Glutamatergic neuron (in vitro differentiated cells): ENCODE measurements at places on chromosomes 7 and 10.

- DNase-seq = no peak
Measured at GRCh38 chr7:119974972-119975371, 298.0 kb upstream of the KCND2 start.

- DNase-seq = no peak
Measured at GRCh38 chr10:12962556-12962955, 39.0 kb downstream of the CCDC3 start.

DNA sequence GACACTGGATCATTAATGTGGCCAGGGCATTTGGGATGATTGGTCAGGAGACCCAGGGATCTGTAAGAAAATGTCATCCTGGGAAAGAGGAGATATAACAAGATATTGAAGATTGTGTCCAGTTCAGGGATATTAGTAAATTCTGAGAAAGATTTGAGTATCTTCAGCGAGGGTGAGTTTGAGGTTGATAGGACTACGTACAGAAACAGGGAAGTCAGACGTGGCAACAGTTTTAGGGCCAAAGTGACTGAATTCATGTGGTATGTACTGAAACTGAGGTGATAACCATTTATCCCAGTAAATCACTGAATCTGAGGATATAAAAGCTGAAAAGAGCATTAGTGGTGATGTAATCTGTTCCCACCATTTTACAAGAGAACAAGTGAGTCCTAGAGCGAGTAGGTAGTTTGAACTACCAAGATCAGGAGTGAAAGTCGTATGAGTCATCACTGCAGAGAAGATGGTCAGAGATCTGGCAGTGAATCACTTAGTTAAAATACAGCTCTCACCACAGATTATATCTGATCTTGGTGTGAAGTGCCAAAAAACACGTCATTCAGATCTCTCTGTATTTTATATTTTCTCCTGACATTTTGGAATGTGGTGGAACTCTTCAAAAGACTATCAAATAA lies 220.5 kb downstream of the CDK14 start:
- no peak for DNase-seq

DNA sequence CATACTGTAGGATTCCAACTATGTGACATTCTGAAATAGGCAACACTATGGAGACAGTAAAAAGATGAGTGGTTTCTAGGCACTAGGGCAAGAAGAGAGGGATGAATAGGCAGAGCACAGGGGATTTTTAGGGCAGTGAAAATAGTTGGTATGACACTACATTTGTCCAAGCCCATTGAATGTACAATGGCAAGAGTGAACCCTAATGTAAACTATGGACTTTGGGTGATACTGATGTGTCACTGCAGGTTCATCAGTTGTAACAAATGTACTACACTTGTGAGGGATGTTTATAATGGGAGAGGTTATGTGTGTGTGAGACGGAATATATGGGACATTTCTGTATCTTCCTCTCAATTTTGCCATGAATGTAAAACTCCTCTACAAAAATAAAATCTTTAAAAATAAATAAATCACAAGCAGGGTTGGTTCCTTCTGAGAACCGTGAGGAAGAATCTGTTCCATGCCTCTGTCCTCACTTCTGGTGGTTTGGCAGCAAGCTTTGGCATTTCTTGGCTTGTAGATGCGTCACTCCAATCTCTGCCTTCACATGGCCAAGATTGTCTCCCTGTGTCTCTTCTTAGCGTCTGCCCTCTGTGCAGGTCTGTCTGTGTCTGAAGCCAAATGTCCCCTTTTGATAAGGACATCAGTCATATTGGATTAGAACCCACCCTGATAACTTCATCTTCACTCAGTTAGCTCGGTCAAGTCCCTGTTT lies 83.1 kb upstream of the AGBL3 start:
- DNase-seq = no peak

DNA sequence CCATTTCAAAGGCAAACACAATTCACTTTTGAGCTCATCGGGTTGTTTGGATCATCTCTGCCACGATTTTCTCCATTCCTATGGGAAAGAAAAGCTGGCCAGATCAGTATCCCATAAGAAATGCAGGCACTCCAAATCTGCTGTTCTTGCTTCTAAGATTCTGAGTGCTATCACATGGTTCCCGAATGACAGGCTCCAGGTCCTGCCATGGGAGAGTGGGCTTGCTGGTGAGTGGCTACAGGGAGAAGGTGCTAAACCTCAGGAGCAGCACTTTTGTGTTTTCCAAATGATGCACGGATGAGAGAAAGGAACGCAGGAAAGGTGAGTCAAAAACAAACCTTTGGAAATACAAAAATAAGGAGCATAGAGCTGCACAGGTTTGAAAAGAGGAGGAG lies 32.1 kb downstream of the MTURN start:
- DNase-seq = no peak

DNA sequence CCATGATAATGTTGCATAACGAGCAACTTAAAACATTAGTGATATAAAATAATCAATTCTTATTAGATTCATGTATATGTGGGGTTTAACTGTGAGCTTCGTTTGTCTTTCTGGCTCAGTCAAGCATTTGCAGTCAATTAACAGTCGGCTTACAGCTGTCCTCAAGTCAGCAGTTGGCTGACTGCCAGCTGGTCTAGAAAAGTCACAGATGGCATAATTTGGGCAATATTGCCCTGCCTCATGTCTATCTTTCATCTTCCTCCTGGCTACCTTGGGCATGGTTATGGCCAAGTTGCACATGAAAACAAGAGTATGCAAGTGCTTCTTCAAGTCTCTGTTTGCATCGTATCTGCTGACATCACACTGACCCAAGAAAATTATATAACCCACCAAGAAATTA lies 186.1 kb upstream of the ZWINT start:
- peak; percentile 28 for DNase-seq

DNA sequence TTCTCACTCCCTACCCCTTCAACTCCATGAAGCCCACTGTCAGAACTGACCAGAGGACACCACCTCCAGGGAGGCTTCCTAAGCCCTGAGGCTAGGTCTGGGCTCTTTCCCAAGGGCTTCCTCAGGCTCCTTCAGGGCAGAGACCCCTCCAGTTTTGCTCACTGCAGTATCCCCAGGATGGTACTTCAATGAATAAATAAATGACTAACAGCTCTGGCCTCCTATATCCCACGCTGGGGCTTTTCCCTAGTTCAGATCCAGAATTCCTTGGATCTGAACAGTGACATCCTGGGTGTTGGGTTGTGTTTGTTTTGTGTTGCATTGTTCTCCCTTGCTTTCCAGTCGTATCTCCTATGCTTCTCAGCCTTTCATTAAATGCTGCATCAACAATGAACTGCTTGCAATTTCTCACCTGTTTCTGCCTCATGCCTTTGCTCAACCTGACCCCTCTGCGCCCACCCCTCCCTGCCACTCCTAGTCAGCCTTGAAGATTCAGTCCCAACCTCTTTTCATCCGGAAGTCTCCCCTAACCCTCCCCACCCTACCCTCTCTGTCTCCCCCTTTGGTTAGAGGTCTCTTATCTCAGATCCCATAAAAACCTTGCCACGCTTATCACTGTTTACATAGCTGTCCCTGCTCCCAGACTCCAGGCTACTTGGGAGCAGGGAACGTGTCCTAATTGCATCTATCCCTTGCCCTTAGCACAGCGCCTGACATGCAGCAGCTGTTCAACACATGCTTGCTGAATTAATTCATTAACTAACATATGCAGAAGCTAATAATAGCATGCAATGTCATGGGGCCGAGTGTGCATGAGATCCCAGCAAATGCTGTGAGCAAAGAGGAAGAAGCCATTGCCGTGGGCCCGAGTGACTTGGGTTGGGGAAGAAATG lies 41.7 kb downstream of the PPP1R3C start:
- peak; percentile 46 for DNase-seq

GRCh38 chr7:121081327-121081936 lies 92.9 kb downstream of the CPED1 start:
- no peak for DNase-seq

DNA sequence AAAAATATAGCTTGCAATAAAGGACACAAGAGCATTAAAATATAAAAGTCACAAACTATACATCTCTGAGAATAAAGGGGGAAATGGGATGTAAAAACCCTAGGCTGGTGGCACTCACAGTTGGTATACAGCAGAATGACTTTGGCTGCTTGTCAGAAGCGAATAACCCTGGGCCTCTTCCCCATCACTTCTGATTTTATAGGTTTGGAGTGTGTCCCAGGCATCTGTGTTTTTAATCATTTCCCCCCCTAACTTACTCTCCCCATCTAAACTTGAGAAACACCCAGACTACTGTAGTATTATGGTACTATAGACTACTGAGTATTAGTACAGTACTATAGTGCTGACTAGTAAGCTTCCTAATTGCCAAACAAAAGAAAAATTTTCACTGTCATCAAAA lies 1.8 kb upstream of the RPA3 start:
- DNase-seq = no peak

GRCh38 chr7:37483627-37484026 lies 35.0 kb upstream of the ELMO1 start:
- no peak for DNase-seq

DNA sequence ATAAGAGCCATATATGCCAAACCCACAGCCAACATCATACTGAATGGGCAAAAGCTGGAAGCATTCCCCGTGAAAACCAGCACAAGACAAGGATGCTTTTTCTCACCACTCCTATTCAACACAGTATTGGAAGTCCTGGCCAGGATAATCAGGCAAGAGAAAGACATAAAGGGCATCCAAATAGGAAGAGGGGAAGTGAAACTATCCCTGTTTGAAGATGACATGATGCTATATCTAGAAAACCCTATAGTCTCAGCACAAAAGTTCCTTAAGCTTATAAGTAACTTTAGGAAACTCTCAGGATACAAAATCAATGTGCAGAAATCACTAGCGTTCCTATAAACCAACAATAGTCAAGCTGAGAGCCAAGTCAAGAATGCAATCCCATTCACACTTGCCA lies 23.8 kb upstream of the STARD3NL start:
- DNase-seq = no peak

DNA sequence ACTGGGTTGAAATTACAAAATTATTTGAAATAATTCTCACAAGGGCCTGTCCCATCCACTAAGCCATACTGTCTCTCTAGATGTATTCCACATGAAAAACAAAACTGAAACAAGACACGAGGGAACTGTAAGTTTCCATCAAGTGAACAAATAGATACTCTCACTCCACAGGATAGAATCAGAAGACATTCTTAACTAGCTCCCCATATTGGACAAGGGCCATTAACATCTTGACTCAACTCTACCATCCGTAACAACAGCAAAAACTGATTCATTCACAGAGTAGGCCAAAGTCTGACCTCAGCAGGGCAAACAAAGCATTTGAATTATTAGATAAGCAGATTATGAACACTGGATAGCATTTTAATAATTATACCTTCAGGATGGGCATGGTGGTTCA lies 29.1 kb downstream of the UBE2H start:
- DNase-seq = no peak

DNA sequence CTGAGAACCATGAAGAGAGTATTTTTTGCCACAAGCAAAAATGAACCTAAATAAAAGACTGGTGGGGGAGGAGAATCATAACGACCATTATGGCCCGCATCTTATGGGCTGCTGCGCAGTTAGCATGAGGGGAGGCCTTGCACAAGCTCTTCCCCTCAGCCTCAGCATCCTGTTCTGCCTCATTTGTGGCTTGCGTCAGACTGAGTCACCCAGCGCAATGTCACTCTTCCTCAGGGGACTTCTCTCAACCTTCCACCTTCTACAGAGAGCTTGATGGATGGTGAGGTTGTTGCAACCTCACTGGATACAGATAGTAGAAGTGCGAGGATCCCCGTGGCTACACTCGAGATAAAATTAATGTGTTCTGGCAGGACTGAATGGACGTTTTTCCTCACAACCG lies 16.8 kb upstream of the GPR15LG start:
- no peak for DNase-seq

- DNase-seq = no peak
Measured at GRCh38 chr10:61757525-61758397, 95.0 kb downstream of the CABCOCO1 start.

GRCh38 chr10:90800232-90800796 lies 57.5 kb downstream of the HTR7 start:
- no peak for DNase-seq

DNA sequence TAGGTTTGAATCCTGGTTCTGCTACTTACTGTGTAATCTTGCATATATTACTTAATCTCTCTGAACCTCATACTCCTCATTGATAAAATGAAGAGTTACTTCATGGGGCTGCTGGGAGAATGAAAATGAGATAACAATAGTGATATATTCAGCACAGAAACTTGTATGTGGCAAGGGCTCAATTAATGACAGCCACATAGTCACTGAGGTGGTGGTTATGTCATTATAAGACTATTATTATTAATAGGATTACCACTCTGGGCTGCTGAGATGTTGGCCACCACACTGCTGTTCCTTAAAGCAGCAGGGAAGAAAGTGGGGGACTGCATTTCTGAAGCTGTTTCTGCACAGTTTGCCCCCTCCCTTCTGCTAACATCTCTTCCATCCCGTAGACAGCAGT lies 100.4 kb upstream of the PDLIM1 start:
- DNase-seq = no peak

GRCh38 chr10:71437537-71438092 lies 40.9 kb downstream of the CDH23 start:
- no peak for DNase-seq

- no peak for DNase-seq
Measured at GRCh38 chr10:117477961-117478670, 64.4 kb upstream of the EMX2 start.

DNA sequence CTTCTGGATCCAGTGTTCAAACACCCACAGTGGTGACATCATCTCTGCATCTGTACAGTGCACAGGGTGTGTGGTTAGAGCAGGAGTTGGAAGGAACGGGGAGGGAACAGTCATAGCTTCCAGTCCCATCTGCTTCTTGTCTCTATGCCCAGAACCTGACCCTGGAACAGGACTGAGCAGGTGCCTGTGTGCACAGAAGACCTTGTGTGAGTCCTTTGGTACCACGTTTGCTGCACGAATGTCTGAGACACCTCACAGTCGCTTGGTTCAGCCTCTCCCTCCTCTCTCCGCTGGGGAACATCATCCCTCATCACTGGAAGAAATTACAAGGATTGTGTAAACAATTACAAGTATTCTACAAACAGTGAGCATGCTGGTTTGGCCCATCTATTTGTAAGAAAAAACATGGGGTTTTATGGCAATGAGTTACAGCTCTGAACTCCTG lies 243.0 kb upstream of the KLF6 start:
- no peak for DNase-seq

DNA sequence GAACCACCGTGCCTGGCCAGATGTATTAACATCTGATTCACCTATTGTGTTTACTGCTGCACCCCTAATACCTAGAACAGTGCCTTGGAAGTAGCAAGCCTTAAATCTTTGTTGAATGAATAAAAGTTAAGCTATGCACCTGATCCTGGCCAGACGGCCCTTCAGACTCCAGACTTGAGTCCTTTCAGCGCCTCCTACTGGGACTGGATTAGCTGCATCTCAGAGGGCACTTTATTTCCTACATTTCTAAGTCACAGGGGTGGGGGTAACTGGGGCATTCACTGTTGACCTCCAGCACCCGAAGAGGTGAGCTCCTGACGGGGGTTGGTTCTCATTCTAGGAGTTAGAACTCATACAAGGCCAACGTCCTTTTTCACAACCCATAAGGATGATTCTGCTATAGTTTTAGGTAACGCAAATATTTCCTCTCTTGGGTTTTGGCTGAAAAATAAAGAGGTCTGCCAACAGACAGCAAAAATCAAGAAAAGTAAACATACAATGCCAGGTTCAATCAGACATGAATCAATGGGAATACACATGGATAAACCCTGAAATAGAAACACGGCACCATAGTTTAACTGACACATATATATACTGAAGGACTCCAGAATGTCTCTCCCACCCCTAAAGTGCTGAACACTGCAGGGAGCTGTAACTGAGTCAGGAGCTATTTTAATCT lies 48.0 kb upstream of the DLG5 start:
- peak; percentile 27 for DNase-seq

GRCh38 chr10:90642136-90642535 lies 215.7 kb downstream of the HTR7 start:
- DNase-seq = no peak

- DNase-seq = peak; percentile 17
Measured at GRCh38 chr10:1172256-1172984, 116.2 kb downstream of the WDR37 start.
